ENCODE measurements at places on chromosomes 5 and 9. TPM values are rescaled to one million over a fixed set of nuclear protein-coding genes. Genes with fewer than 3 reads are reported as not detected.

- DNase-seq, result no peak
Observed at GRCh38 chr5:113356487-113356886, 78.3 kb downstream of the TSSK1B start.

GRCh38 chr5:127839496-127840197 is 136.5 kb downstream of the CCDC192 start:
- DNase-seq, result no peak

- peak; percentile 33 for DNase-seq
Observed at GRCh38 chr5:141757402-141757801, 75.4 kb upstream of the ARAP3 start.

DNA sequence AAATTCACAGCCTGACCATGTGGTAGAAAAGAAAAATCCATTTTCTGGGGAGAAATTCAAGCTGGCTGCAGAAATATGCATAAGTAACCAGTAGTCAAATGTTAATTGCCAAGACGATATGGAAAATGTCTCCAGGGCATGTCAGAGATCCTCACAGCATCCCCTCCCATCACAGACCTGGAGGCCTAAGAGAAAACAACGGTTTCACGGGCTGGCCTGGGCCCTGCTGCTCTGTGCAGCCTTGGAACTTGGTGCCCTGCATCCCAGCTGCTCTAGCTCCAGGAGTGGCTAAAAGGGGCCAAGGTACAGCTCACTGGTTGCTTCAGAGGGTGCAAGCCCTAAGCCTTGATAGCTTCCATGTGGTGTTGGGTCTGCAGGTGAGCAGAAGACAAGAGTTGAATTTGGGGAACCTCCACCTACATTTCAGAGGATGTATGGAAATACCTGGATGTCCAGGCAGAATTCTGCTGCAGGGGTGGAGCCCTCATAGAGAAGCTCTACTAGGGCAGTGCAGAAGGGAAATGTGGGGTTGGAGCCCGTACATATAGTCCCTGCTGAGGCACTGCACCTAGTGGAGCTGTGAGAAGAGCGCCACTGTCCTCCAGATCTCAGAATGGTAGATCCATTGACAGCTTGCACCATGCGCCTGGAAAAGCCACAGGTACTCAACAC is 49.7 kb downstream of the PTBP3 start:
- no peak for DNase-seq

Gene F2R
- total RNA-seq, result 38.0 TPM

Gene ADAM19
- 9.1 TPM for total RNA-seq
